ENCODE measurements at places on chromosomes 5 and 9.

DNA sequence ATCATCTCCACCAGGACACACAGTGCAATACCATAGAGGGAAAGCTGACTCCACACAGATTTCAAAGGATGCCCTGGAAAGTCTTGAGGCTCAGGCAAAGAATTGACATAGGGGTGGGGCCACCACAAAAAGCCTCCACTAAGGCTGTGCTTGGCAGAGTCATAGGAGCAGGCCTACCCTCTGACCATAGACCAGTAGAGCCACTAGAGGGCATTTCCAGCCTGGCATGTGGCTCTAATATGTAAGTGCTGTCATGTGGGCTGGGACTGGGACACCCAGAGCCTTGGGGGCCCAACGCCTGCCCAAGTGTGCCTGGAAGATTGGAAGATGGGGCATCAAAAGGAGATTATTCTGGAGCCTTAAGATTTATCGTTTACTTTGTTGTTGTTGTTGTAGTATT, 726.0 kb downstream of the DNAH5 start:
- DNase-seq = no peak

GRCh38 chr9:116951588-116952435, 264.7 kb downstream of the TRIM32 start:
- DNase-seq = no peak

DNA sequence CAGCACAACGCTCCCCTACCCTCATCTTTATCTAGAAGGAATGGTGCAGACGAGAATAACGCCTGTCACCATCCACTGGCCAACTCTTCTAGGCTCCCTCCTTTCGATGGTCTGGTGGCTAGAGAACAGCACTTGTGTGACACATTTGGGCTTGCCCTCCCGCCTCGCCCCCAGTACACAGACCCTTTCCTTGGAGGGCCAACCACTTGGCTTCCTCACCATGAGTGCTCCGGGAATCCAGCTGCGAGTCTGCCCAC, 1.4 kb downstream of the GNAQ start:
- DNase-seq = peak; percentile 64

- no peak for DNase-seq
Measured at GRCh38 chr5:131252824-131253171, 11.1 kb upstream of the CDC42SE2 start.
